ENCODE measurements at places on chromosomes 2 and 18. TPM values are rescaled to one million over a fixed set of nuclear protein-coding genes. Genes with fewer than 3 reads are reported as not detected.

DNA sequence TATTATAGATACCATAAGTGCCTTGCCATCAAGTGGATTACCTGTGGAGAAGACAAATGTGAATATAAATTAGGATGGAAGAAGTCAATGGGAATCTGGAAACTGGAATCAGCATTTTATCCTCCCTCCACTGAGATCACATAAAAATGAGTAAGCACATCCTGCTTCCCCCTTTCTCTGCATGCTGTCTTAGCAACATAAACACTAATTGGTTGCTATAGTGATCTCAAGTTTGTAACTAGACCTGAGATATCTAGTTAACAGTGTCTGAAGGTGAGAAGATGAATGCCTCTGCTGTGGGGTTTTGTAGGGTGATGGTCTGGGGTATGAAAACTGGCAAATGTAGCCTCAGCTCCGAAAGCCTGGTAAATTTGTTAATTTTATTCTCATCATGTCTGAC, 1357.5 kb upstream of the CELF4 start:
- DNase-seq = no peak

DNA sequence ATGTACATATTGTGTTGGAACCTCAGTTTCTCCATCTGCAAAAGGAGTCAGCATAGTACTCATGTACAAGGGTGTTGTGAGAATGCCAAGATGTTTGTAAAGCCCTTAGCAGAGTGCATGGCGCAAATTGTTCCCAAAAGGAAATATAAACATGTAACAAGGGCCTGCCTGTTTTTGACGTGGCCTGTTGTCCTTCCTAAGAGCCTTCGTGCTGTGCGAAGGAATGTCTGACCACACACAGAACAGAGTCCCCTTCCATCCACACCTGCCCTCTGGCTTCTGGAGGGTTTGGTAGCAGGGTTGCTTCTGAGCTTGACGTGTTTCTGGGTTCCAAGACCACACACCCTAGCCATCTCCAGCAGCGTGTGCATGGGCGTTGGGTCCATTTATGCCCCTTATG, 34.9 kb downstream of the CABLES1 start:
- DNase-seq = no peak

DNA sequence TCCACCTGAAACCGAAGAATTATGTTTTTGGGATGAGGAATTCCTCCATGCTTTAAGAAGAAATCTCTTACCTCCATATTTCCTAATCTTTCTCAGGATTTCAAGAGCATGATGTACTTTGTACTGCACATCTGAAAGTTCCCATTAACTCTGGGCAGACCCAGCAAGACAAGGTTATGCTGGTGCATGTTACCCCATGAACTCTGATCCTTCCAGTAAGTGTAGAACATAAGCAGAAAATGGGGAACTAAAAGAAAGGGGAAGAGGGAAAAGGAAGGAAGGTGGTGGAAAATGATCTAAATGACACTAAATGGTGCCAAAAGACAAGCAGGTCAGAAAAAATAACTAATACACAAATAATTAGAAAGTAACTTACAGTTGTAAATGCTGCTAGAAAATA, 50.7 kb downstream of the STRN start:
- no peak for DNase-seq

DNA sequence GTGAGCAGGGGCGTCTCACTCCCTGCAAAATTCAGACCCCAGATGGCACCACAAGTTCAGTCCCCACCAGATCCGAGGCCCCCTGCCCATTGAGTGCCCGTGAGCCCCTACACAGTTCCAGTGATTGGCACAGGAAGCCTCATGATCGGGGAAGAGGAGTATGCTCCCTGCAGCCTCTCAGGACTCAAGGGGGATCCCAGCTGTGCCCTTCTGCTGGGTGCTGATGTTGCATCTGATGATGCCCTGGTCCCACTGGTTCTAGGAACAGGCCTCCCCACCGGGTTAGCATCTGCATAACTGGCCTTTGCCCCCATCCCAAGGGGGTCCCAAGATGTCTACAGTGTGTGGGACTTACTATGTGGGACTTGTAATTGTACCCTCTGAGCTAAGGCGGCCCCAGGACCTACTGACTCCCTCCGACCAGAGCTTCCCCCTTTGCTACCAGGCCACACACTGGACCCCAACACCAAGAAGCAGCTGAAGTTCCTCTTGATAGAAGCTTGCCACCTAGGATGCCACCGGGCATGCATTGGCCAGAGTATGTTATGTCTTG, 8.6 kb downstream of the ALPG start:
- no peak for DNase-seq

DNA sequence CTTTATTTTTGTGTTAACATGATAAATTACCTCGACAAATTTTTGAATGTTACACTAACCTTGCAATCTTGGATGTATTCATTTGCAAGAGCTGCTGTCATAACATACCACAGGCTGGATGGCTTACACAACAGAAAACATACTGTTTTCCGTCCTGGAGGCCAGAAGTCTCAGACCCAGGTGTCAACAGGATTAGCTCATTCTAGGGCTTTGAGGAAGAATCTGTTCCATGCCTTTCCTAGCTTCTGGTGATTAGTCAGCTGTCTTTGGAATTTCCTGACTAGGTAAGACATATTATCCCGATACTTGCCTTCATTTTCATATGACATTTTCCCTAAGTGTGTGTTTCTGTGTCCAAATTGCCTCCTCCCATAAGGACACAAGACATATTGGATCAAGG, 188.6 kb upstream of the CDH19 start:
- no peak for DNase-seq

The DYSF gene
- total RNA-seq = 0.13 TPM

The DNAJC5G gene
- total RNA-seq = not detected

The LONRF2 gene
- 0.17 TPM for total RNA-seq

The RIT2 gene
- total RNA-seq = not detected

Data from activated B cell treated with CpG ODN at 0.5 μM for 24 hours (primary cell).